Stimulated activated CD8-positive, alpha-beta memory T cell treated with anti-CD3 and anti-CD28 coated beads, Interleukin-15, amount 100 ng/mL, for 4 hours (primary cell): ENCODE measurements at places on chromosomes 12 and 14.

DNA sequence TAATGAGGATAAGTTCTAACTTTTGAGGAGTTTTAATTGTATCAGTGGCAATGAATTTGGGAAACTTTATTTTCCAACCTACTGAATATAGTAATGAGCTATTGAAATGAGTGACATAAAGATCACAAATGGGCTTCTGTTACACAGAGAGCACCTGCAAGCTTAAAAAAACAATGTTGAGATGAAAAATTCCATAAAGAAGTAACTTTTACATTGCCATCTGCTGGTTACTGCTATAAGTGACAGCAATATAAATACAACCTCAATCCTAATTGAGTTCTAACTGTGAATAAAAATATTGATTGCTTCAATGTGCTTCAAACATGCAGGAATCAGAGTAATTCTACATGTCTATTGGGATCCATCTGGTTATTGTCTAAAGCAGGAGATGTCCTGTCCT, 14.2 kb downstream of the WIF1 start:
- DNase-seq = no peak

DNA sequence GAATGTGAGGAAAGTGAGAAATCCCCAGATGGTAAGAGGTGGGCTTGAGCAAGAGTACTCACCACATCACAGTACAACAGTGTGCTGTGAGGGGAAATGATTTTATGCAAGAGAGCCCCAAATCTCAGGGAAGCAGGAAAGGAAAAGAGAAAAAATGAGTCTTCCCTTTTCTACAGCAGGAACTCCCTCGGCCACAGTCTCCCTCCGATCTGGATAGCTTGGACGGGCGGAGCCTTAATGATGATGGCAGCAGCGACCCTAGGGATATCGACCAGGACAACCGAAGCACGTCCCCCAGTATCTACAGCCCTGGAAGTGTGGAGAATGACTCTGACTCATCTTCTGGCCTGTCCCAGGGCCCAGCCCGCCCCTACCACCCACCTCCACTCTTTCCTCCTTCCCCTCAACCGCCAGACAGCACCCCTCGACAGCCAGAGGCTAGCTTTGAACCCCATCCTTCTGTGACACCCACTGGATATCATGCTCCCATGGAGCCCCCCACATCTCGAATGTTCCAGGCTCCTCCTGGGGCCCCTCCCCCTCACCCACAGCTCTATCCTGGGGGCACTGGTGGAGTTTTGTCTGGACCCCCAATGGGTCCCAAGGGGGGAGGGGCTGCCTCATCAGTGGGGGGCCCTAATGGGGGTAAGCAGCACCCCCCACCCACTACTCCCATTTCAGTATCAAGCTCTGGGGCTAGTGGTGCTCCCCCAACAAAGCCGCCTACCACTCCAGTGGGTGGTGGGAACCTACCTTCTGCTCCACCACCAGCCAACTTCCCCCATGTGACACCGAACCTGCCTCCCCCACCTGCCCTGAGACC, 7.8 kb downstream of the ATN1 start:
- no peak for DNase-seq

DNA sequence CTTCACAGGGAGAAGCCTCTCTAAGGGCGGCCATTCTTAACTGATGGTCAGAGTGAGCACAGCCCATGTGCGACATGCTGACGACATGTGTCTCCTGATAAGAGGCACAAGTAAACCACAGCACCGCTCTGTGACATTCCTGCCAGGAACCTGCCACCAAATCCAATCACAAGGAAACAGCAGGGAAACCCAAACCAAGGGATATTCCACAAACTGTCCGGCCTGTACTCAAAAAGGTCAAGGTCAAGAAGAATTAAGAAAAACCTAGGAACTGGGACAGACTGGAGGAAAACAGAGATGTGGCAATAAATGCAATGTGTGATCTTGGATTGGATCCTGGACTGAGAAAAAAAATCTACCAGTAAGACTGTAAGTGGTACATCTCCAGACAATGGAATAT, 91.9 kb downstream of the SYNE3 start:
- DNase-seq = no peak

DNA sequence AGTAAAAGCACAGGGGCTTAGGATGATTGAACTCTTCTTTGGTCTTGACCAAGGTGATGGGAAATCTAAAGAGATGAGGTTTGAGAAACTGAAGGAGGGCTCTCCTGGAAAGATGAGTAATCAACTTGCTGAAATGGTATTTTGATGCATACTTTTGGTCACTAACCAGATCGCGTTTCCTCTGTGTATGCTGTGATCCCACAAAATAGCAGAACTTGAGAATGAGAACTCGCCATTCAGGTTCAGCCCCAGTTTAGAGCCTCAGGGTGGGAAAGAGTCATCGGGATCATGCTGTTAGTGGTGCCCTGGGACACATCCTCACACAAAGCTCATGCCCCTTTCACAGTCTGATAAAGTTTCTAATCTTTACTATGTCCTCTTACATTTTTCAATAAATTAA, 488.8 kb downstream of the ETNK1 start:
- no peak for DNase-seq

- no peak for DNase-seq
Measured at GRCh38 chr14:74308695-74309094, 6.0 kb upstream of the ABCD4 start.

- DNase-seq = no peak
Measured at GRCh38 chr12:6959058-6959804, 8.1 kb downstream of the PTPN6 start.

DNA sequence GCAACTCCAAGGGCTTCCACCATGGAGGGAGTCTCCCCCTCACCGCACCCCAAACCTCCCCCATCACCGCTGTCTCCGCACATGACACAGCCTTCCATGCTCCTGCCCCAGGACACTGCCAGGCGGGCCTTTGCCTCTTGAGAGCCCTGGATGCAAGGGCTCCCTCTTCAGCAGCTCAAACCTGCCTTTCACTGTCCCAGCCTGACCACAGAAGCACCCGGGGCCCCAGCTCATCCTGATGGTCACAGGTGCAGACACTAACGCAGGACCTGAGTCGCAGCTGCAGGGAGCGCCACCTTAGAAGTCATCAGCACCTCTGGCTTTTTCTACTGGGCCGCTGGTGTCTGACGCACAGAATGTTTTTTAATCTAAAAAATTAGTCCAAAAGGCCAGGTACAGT, 54.0 kb downstream of the SYNE3 start:
- no peak for DNase-seq

DNA sequence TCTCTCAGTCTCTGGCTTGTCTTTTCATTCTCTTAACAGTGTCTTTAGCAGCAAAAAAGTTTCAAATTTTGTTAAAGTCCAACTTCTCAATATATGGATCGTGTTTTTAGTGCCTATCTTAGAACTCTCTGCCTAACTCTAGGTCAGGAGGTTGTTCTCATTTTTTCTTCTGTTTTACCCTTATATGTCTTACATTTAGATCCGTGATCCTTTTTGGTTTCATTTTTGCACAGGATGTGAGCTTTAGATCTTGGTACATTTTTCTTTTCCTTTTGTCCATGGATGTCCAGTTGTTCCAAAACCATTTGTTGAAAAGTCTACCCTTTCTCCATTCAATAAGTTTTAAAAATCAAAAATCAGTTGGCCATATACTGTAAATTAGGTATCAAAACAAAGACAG, 6.8 kb downstream of the VRK1 start:
- DNase-seq = no peak

DNA sequence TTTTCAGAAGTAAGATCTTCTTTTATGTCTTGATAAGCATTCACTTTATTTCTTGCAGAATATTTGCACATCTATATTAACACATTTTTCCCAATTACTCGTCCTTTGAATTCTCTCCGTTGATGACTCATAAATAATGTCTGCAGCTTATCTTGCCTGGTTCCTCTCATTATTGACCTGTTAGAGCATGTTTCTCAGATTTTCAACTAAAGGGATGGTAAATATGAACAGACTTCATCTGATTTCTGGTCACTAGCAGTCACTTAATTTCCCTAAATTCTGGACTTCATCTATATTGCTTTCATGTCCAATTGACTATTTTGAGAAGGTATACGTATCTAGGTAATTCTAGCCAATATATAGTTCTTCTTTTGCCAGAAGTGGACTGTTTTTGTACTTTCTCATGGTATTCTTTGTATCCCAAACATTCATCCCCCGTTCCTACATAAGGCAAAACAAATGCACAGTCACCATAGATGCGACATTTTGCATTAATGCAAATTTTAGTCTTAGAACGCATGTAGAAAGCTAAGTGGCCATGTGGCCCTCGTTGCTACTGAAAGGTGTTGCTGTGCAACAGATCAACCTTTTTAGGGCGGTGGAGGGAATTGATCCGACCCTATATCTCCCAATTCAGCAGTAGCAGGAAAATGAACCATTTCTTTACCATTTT, 6.2 kb downstream of the PIK3C2G start:
- no peak for DNase-seq

DNA sequence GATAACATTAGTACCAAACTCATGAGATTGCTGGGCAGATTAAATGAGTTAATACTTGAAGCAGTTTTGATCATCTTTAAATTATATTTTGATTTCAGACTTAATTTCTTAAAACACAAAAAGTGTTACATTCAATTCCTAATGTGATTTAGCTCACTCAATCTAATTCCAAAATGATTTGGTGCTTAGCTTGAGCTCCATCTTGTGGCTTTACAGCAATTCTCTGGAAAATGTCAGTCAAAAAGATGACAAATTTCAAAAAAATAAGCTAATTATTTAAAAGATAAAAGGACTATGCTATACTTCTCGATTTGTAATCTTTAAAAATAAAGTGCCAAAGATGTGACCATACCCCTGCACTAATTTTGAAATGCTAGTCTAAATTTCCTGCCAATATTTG, 10.1 kb downstream of the LLPH start:
- DNase-seq = no peak

GRCh38 chr12:104180374-104180773, 35.2 kb upstream of the TXNRD1 start:
- DNase-seq = no peak

DNA sequence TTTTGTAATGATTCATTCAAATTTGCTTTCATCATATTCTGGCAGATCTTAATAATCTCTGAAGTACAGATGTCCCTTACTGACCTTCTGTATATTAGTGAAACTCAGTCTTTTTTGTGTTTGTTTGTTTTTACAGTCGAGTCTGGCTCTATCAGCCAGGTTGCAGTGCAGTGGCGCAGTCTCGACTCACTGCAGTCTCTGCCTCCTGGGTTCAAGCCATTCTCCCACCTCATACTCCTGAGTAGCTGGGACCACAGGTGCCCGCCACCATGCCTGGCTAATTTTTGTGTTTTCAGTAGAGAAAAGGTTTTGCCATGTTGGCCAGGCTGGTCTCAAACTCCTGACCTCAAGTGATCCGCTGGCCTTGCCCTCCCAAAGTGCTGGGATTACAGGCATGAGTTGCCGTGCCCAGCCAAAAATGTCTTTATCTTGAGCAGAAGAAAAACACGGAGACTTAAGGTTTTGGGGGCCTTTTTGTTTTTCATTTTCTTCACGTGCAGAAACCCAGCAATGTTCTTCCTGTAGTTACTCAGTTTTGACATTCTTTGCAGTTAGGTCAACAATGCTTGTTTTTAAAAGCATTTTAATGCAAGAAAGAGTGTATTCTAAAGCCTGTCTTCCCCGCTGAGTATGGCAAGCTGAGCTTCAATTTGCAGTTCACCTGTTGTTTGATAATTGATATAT, 79.5 kb downstream of the FAR2 start:
- DNase-seq = no peak

DNA sequence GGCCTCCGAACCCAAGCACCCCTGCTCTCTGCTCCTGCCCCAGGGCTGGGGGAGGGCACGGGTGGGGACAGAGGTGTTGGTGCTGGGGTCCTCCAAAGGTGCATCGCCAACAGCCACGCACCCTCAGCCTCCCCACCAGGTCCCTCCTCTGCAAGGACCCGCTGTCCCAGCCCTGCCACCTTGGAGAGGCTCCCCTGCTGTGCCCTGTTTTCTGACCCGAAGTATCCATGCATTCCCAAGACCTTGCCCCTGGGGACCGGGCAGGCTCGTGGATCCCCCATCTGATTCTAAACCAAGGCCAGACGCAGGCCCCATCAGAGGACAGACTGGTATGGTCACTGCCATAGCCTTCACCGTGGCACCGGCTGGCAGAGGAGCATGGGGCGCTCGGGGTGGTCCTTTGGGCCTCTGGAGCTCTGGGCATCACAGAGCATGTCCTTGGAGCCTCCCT, 22.7 kb upstream of the BEGAIN start:
- no peak for DNase-seq
